ENCODE measurements at places on chromosomes 13 and 19.

DNA sequence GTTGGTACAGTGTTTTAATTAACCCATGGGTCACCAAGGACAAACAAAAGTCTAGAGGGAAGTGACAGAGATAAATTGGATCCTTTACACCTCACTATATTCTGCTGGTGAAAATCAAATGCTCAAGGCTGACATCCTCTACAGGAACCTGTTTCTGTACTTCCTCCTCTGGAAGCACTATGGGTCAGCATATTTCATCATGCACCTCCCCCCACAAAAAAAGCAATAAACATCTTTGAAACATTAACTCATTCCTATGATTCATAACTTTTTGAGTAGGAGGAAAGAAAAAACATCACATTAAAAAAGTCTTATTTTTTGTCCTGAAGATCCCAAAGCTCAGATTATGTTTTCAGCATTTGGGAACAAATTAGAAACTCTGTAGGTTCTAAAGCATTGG is 588.3 kb upstream of the SGCG start:
- no peak for DNase-seq

DNA sequence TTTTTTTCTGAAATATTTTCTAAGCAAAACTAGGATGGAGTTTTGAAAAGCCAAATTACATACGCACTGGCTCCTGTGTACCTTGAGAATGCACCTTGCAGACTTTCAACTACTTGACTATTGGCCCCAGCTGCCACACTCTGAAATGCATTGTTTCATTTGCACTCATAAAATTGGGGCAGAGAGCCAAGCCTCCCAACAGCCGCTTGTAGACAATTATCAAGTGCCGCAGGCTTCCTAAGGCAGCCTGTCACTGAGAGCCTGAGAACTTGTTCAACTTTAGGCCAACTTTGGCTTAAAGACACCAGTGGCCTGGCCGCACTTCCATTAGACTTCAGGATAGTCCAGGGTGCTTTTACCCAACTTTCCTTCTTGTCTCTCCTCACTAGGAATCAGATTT is 115.7 kb upstream of the STARD13 start:
- no peak for DNase-seq

DNA sequence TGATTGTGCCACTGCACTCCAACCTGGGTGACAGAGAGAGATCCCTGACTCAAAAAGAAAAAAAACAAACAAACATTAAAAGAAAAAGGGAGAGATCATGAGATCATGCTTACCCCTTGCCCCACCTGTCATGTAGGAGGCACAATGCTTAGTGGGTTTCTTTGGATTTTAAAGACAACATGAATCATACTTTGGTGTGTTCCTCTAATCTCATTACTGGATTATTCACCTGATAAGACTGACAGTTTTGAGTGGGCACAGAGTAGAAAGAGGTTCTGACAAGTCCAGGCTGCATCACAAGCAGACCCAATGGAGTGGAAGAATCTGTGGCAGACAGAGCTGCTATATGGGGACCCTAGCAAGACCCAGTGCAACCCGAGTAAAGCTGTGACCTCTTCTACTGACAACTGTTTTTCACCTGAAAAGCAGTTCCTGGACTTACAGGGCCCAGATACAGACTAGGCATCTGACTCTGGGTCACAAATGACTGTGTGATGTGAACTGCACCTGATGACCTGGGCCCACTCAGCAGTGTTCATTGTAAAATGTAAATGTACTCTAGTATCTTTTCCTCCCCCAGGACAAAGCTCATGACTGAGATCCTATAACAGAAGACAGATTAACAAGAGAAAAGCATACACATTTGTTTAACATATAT is 28.9 kb upstream of the USP12 start:
- DNase-seq = no peak

GRCh38 chr13:47826471-47826870 is 174.6 kb downstream of the SUCLA2 start:
- DNase-seq = no peak

DNA sequence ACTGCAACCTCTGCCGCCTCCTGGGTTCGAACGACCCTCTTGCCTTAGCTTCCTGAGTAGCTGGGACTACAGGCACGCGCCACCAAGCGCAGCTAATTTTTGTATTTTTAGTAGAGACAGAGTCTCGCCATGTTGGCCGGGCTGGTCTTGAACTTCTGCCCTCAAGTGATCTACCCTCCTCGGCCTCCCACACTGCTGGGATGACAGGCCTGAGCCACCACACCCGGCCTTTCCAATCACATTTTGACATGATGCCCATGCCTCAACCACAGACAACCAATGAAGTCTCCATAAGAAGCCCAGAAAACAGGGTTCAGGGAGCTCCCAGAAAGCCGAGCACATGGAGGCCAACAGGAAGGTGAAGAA is 11.7 kb downstream of the RAB20 start:
- no peak for DNase-seq

DNA sequence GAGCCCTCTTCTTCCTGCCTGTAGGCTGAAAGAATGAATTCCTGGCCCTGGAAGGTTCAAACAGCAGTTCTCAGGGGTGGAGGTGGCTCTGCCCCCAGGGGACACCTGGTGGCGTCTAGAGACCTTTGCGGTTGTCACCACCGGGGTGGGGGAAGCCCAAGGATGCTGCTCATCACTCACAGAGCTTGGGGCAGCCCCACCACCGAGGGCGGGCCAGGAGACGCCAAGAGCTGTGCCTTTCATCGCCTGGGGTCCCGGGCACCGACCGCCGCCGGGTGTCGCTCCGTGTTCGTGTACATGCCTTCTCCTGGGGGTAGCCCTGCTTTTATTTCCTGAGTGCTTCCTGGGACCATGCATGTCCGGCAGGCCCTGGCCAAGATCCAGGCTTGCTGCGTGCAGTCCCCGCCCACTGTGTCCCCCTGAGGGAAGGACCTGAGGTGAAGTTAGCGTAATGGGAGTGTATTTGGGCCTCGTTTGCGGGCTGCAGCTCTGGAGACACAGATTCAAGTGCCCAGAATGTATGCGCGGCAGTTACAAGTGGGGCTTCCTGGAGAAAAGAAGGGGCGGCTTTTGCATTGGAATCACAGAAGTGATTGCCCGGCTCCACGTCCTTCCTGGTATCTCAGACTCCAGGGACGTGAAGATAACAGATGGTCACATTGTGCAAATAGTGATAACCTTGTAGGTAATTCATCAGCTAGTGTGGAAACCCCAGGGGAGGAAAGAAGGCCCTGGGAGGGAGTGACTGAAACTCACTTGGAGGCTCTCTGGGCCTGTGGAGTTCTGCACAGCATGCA is 7.8 kb downstream of the DOT1L start:
- peak; percentile 75 for DNase-seq
